T-helper 2 cell treated with Interferon-gamma antibody and Interleukin-4, amounts not matched to agents 100 ng/mL and 5 ng/mL, for 36 hours (primary cell): ENCODE measurements at places on chromosomes 1 and 21. TPM values are rescaled to one million over a fixed set of nuclear protein-coding genes. Genes with fewer than 3 reads are reported as not detected.

The SMCP gene
- total RNA-seq = not detected in 2 replicates

The PRPF38A gene
- total RNA-seq = 101 and 102 TPM in 2 replicates

The TLR5 gene
- total RNA-seq = 0.61 and 0.86 TPM in 2 replicates

The DTL gene
- total RNA-seq = 73.7 and 75.9 TPM in 2 replicates

The TSSK3 gene
- 0.64 and 1.7 TPM in 2 replicates for total RNA-seq

The CRB1 gene
- 0.14 TPM in 1 of 2 replicates, not detected in the other for total RNA-seq

The C1orf116 gene
- total RNA-seq = not detected in 2 replicates
